ENCODE measurements at places on chromosomes 16 and 17.

DNA sequence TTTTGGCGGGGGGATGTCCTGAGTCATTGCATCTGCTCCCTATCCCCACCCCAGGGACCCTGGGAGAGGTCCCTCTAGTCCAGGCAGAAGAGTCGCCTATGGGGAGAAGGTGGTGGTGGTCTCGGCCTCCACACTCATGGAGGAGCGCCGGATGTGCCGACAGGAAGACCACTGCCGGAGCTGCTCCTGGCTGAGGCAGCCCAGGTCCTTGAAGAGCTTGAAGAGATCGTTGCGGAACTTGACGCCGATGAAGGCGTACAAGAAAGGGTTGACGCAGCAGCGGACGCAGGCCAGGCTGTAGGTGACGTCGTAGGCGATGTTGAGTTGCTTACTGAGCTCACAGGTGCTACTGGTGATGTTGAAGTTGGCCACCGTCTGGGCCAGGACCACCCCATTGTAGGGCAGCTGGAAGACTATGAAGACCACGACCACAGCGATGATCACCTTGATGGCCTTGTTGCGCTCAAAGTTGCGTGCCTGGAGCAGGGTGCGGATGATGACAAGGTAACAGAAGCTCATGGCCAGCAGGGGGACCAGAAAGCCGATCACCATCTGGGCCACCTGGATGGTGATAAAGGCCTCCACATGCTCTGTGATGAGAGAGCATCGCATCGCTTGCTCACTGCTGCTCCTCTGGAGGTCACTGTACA, 10.5 kb downstream of the CCR7 start:
- no peak for DNase-seq

- no peak for DNase-seq
Measured at GRCh38 chr17:50168319-50168718, 2.5 kb downstream of the SGCA start.

GRCh38 chr17:42459256-42459800, 650 bp downstream of the ATP6V0A1 start:
- no peak for DNase-seq

GRCh38 chr16:19853742-19854542, 30.7 kb downstream of the GPRC5B start:
- no peak for DNase-seq

- peak; percentile 98 for DNase-seq
Measured at GRCh38 chr16:87492721-87493607, at the start of gene ZCCHC14. Gene ZCCHC14, minus strand, starts transcription at chr16:87493024. Its CDS starts 786 bp downstream, at chr16:87492238.

GRCh38 chr17:78974635-78975591, 4.8 kb downstream of the LGALS3BP start:
- DNase-seq = no peak

DNA sequence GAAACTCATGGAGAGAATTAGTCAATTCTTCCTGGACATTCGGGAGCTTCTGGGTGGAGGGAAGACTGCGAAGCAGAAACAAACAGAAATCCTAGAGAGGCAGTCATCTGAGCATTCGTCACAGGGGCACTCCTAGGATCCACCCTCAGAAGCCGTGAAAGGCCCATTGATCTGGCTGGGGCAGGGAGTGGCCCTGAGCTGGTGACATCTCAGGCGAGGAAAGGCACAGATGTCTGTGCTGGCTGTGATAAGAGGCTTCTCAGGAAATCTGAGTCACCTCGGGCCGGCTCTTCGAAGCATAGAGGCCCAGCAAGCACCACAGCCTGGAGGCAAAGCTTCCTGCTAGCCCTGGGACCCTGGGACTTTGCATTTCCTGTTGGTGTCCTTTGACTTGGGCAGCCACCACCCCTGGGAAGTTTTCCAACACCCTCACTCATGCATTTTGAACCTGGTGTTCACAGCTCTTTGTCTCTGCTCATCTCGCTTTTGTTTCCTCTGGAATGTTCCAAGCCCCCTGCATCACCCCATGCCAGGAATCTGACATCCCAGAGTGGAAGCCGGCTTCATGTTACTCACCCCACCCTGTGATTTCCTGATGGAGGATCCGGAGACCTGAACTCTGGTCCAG, 23.3 kb upstream of the CDRT4 start:
- DNase-seq = no peak

- DNase-seq = no peak
Measured at GRCh38 chr17:34371405-34372100, 8.5 kb upstream of the CCL1 start.

- DNase-seq = no peak
Measured at GRCh38 chr17:50181144-50181543, 15.3 kb downstream of the SGCA start.

DNA sequence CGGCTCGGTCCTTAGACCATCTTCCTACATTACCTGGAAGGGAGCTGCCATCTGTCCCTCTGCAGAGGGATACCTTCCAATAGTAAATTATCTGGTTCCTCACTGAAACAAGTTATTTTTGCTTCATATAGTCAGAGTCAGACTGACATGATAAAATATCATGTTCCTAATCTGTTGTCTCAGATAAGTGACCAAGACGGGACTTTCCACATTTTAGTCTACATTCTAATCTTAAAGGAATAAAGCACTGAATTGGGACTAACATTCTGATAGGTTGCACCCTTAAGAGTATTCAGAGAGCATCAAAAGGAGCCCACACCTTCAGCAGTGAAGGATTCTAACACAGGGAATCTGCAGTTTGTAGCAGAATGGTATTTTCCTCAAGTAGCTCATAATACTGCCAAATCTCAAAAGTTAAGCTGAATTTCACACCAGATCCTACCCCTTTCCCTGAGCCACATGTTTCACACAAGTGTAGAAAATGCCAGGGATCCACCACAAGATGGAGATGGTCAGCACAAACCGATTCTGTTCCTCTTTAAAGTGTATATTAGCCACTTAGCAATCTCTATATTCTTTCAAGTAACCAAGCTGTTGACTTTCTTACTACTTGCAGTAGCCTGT, 13.4 kb downstream of the GINS2 start:
- DNase-seq = no peak

GRCh38 chr17:30920683-30921543, 832 bp upstream of the ADAP2 start:
- no peak for DNase-seq

GRCh38 chr16:87297918-87298631, 19.1 kb downstream of the C16orf95 start:
- DNase-seq = no peak
